ENCODE measurements at places on chromosomes 5 and 9.
A peak's percentile ranks its signal among the peaks of the same experiment; 100 is the strongest.

DNA sequence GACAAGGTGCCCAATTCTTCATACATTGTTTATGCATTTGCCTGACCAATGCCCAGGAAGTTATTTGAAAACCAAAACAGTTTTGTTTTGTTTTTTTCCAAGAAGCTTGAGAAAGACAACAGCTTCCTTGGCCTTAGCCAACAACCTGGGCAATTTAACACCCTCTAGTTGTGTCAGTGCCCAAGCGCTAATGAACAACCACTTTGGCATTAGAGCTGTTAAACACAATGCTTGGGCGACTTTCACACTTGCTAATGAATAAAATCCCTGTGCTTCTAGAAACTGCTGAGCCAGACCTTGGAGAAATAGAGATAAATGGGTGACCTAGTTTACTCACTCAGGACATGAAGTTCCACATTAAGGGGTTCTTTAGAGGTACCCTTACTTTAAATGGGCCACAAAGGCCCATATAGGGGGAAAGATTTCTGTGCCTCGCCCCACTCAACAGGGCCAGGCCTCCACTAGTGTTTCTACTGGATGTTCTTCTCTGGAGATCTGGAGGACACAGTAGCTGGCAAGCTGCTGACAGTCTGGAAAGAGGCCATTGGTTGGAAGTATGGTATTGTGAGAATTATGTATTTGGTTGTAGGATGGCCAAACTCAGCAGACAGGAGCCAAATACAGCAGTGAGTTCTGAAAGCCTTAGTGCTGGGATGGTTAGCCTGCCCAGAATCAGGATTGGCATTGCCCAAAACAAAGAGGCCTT lies 179.8 kb downstream of the DOCK8 start:
- no peak for DNase-seq

DNA sequence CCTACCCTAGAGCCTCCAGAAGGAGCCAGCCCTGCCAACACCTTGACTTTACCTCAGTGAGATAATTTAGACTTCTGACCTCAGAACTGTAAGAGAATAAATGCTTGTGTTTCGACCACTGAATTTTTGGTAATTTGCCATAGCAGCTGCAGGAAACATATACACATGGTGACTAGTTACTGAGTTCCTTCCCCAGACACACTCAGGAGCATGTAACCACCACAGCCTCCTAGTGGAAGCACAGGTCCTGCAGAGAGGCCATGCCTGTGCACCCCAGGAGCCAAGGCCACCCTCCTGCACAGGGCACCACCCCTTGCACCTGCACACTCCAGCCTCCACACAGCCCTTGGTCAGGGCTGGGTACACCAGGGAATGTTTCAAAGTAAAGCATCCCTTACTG lies 7.6 kb upstream of the CAMSAP1 start:
- no peak for DNase-seq

DNA sequence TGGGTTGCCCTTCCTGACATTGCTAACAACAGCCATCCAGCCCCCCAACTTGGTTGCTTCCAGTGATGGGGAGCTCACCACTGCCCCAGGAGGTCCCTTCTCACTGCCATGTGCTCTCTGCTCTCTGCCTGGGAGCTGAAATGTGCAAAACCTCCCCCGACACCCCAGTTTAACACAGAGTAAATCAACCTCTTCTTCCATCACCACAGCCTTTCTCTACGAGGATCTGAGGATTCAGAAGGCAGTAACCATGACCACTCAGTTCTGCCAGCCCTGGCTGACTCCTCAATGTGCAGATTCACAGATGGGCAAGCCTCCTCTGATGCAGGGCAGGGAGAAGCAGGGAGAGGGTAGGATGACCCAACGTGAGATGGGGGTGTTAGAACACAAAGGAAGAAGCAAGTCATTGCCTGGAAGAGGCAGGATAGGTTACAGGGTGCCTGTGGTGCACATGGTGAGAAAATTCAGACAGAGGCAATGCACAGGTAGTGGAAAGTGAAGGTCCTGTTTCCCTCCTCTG lies 185.0 kb downstream of the DAB2IP start:
- no peak for DNase-seq

DNA sequence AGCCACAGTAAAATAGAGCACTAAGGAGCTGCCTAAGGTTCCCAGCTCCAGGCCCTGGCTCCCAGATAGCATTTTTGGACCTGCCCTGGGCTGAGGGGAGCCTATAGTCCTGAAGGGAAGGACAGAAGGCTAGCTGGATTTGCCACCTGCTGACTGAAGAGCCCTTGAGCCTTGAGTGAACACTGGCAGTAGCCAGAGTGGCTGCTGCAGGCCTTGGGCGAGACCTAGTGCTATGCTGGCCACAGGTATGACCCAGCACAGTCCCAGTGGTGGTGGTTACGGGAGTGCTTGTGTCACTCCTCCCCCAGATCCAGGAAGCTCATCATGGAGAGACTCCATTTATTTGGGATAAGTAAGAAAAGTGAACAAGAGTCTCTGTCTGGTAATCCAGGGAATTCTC lies 10.3 kb upstream of the STX17 start:
- DNase-seq, result no peak

DNA sequence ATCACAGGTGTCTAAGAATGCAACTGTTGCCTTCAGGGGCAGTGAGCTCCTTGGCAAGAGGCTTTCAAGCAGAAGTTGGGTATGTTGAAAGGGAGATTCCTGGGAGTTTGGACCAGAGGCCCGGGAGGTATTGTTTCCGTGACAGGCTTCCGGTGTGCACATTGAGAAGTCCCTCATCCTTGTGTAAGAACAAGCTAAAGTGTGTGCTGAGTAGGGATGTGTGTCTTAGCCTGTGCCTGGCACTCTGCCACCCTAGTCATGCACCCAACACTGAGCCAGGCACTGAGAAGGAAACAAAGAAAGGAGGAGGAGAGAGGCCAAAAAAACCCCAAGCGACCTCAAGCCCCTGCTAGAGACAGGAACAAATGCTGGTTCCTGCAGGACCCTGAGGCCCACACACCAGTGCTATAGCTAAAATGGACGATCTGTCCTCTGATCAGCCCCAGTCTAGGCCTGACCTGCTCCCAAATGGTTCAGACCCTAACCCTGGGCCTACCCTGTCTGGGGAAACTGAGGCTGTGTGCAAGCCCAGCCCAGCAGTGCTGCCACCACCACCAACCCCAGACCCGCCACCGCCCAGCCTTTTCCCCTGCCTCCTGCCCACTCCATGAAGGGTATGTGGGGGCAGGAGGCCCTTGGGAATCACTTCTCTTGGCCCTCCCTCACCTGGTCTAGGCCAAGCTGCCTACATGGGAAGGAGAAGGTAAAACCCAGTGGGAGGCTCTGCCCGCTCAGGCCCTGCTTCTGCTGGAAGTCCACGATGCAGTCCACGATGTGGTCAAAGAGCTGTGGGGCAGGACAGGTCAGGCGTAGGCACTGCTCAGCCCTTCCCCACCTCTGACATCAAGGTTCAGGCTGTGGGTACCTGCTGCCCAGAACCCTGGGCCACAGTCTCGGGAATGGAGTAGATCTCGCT lies 12.6 kb downstream of the HK3 start:
- no peak for DNase-seq

DNA sequence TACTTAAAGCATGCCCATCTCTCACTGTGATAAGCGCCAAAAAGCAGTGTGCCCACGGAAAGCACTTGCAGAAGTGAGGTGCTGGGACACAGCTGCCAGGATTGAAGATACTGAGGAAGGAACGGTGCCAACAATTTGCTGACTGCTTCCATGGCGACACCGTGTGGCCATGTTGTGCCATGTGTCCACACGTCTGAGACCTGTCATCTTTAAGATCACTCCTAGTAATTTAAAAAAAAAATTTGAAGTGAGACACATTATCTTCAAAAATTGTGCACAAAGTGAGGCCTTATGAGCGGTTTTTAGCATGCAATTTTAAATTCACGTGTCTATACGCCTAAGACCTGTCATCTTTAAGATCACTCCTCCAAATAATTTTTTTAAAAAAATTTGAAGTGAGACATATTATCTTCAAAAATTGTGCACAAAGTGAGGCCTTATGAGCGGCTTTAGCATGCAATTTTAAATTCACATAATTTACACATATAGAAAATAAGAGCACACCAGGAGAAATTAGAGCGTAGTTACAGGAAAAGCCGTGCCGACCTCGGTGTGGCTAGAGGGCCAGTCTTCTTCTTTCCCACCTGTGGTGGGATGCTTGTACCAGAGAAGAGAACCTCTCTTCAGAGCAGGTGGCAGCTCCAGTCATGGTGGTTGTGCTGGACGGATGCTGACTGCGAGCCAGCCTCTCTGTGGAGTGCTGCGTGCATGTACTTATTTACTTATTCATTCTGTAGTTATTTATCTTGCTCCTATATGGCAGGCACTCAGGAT lies 21.4 kb upstream of the FLT4 start:
- DNase-seq, result peak; percentile 63

GRCh38 chr9:76855015-76855414 lies 50.9 kb downstream of the PRUNE2 start:
- DNase-seq, result no peak

DNA sequence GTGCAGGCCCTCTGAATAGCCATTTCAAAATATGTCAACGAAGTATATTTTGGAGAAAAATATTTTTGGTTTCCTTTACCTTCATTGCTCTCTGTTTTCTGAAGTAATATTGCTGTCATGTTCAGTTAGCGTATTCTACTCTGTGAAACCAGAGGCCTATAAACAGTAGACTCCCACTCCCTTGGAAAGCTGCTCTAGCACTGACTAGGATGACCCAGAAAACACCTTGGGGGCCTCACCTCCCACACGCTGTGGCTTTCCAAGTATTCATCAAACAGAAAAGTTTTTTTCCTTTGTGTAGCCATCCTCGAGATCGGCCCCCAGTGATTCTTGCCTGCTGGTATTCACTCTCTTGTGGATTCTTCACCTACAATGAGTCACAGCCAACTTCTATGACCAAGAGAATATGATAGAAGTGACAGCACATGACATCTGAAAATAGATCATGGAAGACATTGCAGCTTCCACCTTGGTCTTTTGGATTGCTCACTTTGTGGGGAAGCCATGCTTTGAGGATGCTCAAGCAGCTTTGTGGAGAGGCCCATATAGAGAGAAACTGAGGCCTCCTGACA lies 28.9 kb upstream of the CTXN3 start:
- DNase-seq, result no peak

GRCh38 chr5:65482736-65483545 lies 1.2 kb upstream of the ADAMTS6 start:
- DNase-seq, result no peak

DNA sequence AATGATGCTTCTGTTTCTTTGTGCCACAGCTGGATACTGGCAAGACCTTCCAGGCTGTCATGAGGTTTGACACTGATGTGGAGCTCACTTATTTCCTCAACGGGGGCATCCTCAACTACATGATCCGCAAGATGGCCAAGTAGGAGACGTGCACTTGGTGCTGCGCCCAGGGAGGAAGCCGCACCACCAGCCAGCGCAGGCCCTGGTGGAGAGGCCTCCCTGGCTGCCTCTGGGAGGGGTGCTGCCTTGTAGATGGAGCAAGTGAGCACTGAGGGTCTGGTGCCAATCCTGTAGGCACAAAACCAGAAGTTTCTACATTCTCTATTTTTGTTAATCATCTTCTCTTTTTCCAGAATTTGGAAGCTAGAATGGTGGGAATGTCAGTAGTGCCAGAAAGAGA lies 65.5 kb downstream of the ACO1 start:
- DNase-seq, result no peak

DNA sequence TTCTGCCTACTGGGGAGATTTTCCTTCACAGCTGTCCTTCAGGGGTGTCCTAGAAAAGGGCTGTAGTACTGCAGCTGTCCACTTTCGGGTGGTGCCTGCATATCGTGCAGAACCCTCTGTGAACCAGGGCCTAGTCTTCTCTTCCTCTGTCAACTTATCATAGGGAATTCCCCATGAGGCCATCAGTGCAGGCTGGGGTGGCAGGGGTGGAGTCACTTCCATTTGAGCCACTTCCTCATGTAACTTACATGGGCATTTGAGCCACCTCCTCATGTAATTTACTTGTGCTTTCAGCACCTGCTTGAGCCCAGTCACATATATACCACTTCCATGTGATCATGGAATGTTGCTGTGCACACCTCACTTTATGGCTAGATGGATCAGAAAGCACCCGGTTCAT lies 742.0 kb upstream of the RGMB start:
- DNase-seq, result no peak

DNA sequence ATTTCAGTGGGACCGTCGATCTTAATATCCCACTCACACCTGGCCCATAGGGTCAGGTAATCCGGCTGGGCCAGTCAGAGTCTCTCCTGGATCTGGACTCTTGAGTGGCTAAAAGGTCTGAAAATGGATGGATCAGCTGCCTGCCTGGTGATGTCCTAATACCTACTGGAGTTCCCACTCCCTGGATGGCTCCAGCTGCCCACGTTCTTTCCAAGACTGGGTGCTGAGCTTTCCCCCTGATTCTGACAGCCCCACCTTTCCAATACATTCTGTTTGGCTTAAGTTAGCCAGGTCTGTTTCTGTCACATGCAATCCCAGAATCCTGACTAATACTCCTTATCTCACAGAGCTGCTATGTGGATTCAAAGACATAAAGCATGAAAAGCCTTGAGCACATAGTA lies 10.2 kb downstream of the SH3PXD2B start:
- no peak for DNase-seq

DNA sequence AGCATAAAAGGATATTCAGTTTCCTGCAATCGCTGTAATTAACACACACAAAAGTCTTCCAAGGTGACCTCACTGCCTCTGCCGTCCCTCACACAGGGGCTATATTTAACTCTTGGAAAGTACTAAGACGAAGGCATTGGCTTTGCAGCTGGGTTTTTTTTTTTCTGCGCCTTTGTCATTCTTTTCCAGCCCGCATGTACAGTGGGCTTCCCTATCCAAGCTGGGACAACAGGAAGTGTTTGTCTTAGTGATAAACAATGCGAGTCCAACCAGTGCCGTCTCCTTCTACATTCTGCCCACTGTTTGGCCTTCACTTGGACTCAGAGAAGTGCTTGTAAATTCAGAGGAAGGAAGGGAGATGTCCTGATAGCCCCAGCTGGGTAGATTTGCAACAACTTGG lies 17.6 kb downstream of the AFAP1L1 start:
- no peak for DNase-seq

GRCh38 chr5:64487283-64487682 lies 18.5 kb upstream of the RGS7BP start:
- no peak for DNase-seq

DNA sequence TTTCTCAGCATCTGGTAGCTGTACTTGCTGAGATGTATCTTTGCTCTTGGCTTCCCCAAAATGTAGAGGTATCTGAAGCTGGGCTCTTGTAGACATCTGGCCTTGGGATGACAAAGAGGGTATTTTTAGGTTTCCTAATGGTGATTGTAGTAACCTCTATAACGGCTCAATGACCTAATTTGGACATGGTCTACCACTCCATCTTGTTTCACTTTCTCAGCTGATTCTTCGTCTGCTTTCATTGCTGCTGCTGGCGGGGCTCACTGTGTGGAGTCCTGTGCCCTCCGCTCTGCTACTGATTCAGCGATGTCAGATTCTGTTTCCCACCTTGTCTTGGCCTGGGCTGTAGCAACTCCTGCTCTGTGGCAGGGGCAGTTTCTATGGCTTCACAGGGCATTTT lies 12.7 kb upstream of the MARCHF11 start:
- DNase-seq, result no peak

- no peak for DNase-seq
Observed at GRCh38 chr5:6859951-6860638, 146.9 kb downstream of the TENT4A start.

Data from activated naive CD8-positive, alpha-beta T cell treated with anti-CD3 and anti-CD28 coated beads, Interleukin-2, amount 50 U/mL, for 24 hours (primary cell).